ENCODE measurements at places on chromosomes 3 and 15.

GRCh38 chr3:2915826-2916225, 194.3 kb downstream of the IL5RA start:
- DNase-seq, result no peak

- DNase-seq, result no peak
Measured at GRCh38 chr15:73887481-73887880, 14.1 kb downstream of the TBC1D21 start.

GRCh38 chr15:58839485-58839884, 68.4 kb downstream of the MINDY2 start:
- no peak for DNase-seq

- DNase-seq, result no peak
Measured at GRCh38 chr15:68371160-68371559, 60.8 kb downstream of the ITGA11 start.

DNA sequence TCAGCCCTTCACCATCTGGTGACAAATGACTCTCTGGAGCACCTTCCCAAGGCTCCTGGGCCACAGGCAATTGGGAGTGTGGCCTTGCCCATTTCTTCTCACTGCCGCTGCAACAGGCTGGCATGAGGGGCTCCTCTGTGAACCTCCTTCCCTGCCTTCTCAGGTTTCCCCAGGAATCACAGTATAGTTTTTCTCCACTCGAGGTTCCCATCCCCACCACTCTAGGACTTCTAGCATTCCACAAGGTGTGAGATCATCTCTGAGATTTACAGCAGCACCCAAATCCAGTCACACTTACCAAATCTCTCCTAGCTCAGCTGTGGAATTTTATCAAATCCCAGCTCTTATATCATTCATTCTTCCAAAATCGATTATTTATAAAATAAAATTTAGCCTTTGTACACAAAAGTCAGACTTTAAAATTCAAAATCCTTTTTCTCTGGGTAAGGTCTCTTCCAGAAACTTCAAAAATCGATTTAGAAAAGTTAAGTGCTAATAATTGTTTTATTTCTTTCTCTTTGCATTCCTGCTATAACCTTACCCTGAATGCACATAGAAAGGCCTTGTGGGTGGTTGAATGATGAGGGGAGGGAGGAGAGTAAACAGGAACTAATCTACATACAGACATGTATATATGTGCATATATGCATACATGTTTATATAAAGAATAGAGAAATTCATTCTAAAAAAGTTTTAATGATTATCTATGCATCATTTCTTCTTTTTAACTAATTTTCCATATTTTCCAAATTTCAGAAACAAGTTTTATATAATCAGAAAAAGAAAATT, 18.9 kb upstream of the ATP13A4 start:
- no peak for DNase-seq
